Tibial nerve (tissue), 4 donors: ENCODE measurements at places on chromosomes 13 and 19.
A peak's percentile ranks its signal among the peaks of the same experiment; 100 is the strongest.

- DNase-seq, result no peak
Observed at GRCh38 chr13:30584051-30584731, 33.5 kb upstream of the USPL1 start.

- DNase-seq, result no peak
Observed at GRCh38 chr19:10979951-10980381, 19.1 kb downstream of the SMARCA4 start.

GRCh38 chr13:89514534-89515312 lies 1832.8 kb upstream of the MIR17HG start:
- no peak for DNase-seq

- DNase-seq, result no peak
Observed at GRCh38 chr13:51004918-51005460, 95.4 kb downstream of the RNASEH2B start.

DNA sequence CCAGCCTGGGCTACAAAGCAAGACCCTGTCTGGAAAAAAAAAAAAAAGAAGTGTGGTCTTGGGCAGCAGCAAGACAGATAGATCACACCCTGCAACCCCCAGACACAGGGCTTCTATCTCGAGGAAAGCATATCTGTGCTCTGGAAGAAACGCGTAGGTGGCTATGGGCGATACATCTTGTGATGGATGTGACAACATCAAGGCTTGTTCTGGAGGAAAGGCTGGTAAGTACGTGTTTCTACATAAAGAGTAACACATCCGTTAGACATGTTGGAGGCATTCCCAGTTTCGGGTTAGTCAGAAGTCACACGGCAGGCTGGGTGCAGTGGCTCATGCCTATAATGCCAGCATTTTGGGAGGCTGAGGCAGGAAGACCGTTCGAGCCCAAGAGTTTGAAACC lies 6.6 kb upstream of the DHDH start:
- DNase-seq, result no peak

DNA sequence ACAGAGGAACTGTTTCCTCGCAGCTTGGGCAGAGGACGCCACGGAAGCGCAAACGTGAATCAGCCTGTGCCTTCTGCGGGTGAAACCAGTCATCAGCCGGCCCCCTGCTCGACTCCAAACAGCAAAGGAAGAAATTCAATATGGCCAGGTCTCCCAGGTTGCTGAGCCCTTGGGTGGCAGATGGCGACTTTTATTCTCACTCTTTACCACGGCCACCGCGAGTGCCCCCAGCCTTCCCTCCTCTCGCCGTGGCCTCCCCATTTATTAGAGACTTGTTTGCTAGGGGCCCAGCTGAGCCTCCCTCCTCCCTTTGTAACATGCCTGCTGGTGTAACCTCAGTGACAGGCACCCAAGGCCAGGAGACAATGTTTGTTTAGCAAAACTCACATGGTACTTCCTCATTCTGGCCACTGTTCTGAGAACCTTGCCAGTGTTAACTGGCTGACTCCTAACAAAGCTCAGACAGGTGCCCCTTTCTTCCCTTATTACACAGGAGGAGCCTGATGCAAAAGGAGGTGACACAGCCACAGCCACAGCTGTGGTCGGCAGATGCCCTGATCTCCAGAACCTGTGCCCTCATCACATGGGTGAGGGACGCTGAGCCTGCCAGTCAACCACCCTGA lies 5.8 kb downstream of the RAB20 start:
- no peak for DNase-seq

GRCh38 chr19:34573226-34573864 lies 91.8 kb downstream of the WTIP start:
- no peak for DNase-seq

GRCh38 chr13:36555151-36555986 lies 118.5 kb upstream of the SERTM1 start:
- DNase-seq, result no peak

DNA sequence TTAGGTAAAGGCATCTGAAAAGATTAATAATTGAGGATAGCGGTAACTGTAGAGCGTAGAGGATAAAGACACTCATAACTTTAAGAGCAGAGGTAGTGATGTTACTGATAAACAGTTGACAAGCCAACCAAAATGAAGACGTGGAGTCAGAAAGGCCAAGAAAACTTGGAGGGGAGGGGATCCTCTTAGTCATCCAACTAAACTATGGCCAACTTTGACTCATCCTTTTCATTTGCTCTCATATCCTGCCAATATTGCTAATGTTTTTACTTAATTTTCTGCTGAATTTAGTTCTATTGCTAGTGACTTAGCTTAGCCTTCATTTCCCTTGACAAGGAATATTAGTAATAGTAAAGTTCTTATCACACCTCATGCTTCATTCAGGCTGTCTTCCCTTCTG lies 13.4 kb downstream of the ITGBL1 start:
- DNase-seq, result no peak

- DNase-seq, result no peak
Observed at GRCh38 chr13:63396746-63397145, 1981.1 kb upstream of the PCDH20 start.

DNA sequence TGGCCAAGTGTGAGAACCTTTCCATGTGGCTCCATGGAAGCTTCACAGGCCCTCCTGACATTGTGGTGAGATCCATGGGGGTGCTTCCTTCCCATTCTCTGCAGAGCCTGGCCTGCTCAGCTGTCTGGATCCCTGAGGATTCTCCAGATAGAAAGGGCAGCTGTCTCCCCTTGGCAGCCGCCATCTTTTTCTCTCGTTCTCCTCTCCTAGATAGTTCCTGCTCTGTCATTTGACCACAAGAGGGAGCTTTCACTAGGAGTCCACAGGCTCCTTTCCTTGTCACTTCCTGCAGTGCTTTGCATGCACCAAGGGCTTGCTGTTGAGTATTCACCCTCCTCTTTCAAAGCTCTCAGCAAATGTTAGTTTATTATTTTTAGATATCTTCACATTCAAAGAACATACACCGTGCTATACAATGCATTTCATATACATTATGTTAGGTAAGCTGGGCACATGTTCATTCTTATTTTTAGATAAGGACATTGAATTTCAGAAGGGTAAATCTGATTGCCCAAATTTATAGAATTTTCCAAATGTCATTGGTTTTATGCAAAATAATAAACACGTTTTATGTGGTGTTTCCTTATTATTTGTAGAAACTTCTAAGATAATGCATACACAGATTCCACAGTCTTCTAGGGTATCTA lies 133.2 kb downstream of the FRY start:
- DNase-seq, result no peak

DNA sequence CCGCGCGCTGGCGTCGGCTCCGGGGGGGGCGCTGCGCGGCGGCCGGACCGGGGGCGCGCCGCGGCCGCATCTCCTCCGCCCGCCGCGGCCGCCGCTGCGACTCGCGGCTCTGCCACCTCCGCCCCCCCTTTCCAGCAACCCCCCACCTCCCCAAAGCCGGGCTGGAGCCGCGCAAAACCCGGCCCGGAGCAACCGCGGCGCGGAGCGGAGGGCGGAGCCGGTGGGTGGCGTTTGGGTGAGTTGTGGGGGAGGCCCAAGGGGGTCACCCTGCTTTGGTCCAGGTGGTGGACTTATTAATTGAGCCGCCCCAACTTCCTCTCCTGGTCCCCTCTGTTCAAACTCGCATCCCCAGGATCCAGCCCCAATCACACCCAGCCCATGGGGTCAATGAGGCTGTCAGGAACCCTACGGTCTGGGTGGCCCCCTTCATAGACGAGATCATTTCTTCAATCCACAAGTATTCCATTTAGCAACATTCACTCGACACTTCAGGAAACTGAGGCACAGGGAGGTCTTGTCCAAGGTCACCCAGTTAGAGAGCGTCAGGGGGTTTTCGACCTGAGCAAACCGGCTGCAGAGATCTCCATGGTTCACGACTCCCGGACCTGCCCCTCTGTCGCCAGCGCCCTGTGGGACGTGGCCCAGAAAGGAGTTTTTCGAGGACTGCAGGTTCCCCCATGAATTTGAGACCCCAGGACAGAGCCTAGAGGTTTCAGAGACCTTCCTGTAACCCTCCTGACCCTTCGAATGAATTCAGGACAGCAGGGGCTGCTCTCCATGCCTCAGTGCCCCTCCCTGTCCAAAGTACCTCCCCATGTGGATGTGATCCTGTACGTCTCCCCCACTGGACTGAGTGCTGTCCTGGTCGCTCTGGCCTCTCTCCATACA lies 22.4 kb upstream of the SEMA6B start:
- no peak for DNase-seq

GRCh38 chr13:59480396-59481259 lies 683.1 kb downstream of the DIAPH3 start:
- DNase-seq, result no peak

- no peak for DNase-seq
Observed at GRCh38 chr13:80386002-80386401, 45.1 kb upstream of the SPRY2 start.

DNA sequence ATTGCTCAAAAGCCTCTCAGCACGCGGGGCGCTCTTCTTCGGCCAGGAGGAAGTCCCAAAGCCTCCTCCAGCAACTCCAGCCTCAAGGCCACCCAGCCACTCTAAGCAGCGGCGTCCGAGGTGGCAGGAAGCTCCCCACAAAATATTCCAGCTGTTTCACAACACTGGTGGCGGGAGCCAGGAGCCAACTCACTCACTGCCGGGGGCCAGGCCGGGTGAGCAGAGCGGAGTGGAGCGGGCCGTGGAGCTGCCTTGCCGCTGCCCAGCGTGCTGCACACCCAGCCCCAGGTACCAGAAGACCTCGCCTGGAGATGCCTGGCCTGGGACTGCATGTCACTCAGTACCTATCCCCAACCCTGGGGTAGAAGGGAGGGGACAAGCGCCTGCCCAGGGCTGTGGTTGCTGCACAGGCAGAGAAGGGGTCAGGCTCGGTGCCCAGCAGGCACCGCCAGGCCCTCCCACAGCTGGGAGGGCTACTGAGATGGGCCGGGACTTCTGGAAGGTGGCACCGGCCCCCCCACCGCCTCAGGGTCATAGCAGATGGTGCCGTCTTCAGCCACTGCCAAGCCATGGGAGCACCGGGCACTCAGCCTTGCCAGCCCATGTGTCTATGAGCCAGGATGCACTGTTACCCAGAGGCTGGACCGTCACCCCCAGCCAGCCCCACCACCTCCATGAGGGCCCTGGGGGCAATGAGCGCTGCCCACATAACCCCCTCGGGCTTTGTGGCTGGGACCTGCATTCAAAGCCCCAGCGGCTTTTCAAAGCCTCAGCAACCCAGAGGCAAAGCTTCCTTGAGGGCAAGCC lies 59.2 kb downstream of the MLLT1 start:
- peak; percentile 51 for DNase-seq

DNA sequence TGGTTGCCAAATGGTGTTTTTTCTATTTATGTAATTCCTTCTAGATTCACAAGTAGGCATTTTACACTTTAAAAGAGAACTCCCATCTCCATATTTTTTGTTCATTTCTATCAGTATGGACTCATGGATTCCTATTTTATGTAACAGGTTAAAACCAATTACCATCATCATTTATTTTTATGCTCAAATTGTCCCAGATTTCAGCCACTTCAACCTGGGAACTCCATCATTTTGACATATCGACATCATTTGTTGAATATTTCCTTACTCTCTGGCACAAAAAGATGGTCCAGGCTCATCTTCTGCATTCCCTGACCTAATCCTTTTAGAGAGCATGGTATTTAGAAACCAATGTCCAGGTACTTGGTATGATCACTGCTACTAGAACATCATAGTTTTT lies 79.9 kb downstream of the VWA8 start:
- no peak for DNase-seq

- DNase-seq, result no peak
Observed at GRCh38 chr19:35306473-35307246, 14.7 kb downstream of the MAG start.

DNA sequence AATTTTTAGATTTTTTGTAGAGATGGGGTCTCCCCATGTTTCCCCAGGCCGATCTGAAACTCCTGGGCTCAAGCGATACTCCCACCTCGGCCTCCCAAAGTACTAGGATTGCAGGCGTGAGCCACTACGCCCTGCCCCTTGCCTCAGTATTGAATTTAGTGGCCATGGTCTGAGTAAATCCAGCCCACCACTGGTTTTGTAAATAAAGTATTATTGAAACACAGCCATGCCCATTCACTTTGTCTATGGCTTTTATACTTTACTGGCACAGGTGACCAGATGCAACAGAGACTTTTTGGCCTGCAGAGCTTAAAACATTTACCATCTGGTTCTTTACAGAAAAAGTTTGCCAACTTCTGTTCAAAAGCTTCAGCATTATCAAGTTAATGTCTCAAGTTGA lies 143.8 kb downstream of the PTPRS start:
- no peak for DNase-seq

DNA sequence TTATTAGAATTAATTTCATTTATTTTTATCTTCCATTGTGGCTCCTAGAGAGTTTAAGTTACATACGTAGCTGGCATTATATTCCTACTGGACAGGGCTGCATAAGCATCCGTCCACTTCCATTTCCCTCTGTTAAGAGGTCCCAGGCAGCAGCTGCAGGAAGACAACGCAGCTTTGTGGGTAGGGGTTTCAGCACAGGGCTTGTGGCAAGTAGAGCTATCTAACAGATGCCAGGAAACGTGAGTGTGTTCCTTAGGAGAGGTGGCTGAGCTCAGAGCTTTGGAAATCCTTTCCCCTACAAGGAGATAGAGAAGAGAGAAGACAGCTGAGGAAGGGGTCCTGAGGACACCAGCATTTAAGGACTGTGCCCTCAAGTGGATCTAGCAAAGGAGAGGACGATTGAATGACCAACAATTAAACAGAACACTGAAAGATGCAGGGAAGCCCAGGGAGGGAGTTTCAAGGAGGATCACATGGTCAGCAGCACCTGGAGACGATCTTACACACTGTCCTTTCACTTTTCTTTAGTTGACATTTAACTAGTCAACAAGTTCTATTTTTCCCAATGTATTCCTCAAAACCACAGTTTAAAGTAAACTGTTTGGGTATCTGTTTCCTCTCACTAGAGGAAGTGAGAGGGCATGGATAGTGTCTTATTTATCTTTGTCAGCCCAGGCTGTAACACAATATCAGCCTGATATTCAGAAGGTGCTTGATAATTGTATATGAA lies 2.3 kb upstream of the N4BP2L1 start:
- DNase-seq, result no peak

GRCh38 chr13:21698817-21699679 lies 28.2 kb downstream of the FGF9 start:
- no peak for DNase-seq

DNA sequence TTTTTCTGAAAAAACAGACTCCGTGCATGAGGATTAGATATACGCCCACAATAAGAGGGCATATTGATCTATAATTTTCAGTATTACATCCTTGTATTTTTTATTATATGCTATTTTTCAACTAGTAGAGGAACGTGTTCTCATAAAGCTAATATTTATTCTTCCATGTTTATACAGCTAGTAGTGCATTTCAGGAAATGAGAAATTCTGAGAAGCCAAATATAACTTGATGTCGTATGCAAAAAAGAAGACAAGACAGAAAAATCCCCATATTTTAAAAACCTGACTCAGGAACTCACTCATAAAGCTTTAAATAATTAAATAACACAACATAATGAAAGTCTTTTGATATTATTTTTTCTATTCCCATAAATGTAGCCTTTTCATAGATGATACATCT lies 308.6 kb downstream of the ENOX1 start:
- no peak for DNase-seq

GRCh38 chr13:49683489-49683888 lies 7.8 kb downstream of the EBPL start:
- no peak for DNase-seq

GRCh38 chr19:29259867-29260281 lies 46.9 kb upstream of the UQCRFS1 start:
- no peak for DNase-seq
